ENCODE measurements at places on chromosomes 4 and X.

DNA sequence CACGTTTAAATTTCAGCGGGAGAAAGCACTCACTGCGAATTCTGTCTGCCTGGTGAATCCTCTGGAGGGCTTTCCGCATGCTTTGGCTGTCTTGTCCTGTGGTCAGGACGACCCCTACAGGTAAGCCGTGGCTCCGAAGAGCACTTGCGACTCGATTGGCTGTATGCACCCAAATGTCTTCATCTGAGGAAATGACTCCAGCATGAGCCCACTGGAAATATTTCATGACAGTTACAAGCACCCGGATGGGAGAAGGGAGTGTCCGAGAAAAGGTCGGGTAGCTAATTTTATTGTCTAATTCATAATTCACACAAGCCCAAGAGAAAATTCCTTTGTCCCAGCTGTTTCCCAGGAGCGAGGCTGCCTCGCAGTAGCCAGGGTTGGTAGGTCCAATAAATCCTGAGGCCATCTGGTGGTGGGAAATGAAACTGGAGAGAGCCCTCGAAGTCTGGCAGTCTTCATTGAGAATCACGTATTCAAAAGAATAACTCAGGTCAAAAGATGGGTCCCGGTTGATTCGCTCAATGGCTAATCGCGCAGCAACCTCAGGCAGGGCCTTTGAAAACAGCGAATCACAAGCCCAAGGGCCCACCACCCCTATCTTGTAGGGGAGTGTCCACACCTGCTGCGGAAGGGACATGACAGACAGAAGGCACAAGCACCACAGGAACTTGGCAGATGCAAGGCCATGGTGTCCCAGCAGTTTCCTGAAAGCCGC is 6.6 kb downstream of the GUCY2F start:
- DNase-seq = peak; percentile 47

DNA sequence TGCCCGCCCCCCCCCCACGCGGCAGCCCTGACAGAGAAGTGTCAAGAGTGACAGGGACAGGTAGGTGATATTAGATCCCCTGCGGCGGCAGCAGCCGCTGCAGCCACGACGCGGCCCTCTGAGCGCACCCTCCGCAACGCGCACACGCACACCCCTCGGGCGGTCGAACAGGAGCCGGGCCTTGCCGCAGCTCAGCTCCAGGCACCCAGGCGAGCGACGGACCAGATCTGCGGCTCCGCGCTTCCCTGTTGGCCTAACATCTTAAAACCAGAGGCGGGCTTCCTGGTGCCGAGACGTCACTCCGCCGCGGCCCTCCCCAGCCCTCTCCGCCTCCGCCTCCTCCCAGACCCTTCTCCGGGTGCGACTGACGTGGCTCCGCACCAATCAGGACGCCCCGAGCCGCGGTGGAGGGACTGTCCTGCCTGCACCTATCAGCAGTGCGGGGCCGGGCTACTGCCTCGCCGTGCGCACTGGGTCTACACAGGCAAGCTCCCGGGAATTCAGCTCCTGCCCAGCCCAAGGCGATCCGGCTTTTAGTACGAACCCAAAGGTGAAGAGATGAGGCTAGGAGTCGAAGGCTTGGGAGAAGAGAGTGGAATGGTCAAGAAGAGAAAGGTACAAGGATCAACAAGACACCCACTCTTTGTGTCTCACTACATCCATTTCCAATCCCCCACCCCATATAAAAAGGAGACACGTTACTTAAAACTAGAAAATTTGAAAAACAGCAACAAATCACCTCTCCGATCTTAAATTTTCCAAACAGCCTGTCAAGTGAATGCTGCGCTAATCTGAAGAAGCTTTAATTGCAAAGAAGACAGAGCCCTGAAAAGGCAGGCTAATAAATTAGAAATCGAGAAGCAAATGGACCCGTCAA is at the start of gene PITX2:
Gene PITX2, minus strand, starts transcription at position 237 of the 877 bp plus-strand sequence. CDS start 617 bp downstream, outside the sequence.
- no peak for DNase-seq

DNA sequence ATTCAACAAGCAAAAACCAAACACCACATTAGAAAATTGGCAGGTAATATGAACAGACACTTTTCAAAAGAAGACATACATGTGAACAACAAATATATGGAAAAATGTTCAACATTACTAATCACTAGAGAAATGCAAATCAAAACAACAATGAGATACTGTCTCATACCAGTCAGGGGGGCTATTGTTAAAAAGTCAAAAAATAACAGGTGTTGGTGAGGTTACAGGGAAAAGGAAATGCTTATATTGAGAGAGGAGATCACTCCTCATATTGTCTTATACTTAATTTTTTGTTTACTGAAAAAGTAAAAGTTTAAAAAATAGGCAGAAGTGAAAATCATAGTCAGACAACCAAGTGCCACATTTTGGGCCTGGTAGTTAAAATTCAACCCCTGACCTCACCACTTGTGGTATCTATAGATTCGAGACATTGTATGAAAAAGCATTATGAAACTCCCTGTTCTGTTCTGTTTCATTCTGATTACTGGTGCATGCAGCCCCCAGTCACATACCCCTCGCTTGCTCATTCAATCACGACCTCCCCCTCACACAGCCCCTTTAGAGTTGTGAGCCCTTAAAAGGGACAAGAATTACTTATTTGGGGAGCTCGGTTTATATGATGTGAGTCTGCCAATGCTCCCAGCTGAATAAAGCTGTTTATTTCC is 153.7 kb upstream of the FGF16 start:
- DNase-seq = no peak

- no peak for DNase-seq
Measured at GRCh38 chrX:46298821-46299220, 246.4 kb downstream of the ZNF674 start.

DNA sequence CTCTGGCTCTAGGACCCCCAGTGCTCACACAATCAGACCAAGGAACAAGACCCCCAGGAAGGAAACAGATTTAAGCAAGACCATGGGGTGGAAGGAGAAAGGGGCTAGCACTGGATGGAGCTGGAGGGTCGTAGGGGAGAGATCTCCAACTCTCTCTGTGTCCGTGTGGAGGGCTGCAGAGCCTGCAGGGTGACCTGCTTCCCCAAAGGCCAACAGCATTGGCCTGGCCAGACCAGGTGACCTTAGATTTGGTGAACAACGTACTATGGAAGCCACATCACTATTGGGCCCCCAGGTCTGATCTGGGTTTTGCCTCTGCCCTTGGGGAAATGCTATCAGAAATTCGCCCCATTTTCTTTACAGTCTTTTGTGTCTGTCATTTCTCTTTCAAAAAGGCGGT is 26.0 kb downstream of the NLGN3 start:
- no peak for DNase-seq
